ENCODE measurements at places on chromosomes 13 and 19.

- no peak for DNase-seq
Observed at GRCh38 chr13:22062478-22063205, 391.8 kb downstream of the FGF9 start.

DNA sequence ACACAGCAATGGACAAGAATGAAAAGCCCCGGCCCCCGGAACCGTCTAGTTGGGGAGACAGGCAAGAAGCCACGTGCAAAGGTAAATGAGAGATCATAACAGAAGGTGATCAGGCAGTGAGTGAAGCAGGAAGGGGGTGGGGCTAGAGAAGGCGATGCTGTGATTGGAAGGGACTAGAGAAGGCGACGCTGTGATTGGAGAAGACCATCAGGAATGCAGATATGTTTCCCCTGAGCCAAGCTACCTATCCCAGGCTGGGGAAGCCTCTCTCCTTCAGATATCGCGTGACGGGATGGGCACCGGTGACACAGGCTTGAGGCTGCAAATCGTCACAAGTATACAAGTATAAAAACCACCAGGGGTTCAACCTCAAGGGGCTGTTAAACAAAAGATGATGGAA is 21.8 kb downstream of the DCAF15 start:
- no peak for DNase-seq

DNA sequence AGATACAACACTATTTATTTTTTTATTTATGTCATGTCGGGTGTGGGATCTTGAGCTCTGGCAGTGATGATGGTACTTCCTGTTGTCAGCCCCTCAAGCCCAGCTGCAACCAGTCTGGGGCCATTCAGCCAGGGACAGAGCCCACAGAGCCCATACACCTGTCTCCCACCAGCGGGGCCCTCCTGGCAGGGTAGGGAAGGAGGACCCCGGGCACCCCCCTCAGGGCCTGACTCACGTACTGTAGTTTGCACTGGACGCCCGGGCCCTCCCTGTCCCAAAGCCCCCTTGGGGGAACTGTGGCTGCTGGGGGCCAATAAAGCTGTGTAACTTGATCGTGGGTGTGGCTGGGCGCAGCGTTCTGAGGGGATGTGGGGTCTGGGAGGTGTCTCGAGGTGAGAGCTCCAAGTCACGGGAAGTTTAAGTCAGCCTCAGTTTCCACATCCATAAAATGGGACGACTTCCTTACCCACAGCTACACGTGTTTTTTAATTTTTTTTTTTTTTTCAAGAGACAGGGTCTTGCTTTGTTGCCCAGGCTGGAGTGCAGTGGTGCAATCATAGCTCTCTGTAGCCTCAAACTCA is 9.5 kb downstream of the ATG4D start:
- no peak for DNase-seq

GRCh38 chr19:6020166-6020882 is 42.4 kb upstream of the RANBP3 start:
- no peak for DNase-seq

- no peak for DNase-seq
Observed at GRCh38 chr13:78420814-78421213, 182.5 kb downstream of the POU4F1 start.

DNA sequence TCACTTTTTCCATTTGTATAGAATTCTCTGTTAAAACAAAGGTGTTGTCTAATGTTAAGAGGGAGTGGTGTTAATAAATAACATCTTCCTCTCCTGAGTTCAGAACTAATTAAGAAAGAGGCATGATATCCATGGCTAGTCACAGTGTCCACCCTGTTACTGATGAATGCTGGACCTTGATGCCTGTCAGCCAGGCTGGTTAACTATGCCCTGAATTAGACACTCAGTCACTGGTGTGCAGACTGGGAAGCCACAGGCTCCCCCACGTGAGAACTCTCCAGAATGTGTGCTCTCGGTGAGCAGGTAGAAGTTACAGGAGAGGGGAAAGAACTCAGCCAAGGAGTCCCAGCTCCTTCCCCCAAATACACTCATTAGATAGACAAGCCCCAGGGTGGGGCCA is 56.1 kb upstream of the RNF113B start:
- no peak for DNase-seq

- no peak for DNase-seq
Observed at GRCh38 chr19:49565261-49565660, 15.1 kb downstream of the NOSIP start.

- no peak for DNase-seq
Observed at GRCh38 chr19:7534531-7535046, 928 bp upstream of the PNPLA6 start.

GRCh38 chr19:45640849-45641273 is 1.7 kb upstream of the EML2 start:
- DNase-seq: peak; percentile 14

DNA sequence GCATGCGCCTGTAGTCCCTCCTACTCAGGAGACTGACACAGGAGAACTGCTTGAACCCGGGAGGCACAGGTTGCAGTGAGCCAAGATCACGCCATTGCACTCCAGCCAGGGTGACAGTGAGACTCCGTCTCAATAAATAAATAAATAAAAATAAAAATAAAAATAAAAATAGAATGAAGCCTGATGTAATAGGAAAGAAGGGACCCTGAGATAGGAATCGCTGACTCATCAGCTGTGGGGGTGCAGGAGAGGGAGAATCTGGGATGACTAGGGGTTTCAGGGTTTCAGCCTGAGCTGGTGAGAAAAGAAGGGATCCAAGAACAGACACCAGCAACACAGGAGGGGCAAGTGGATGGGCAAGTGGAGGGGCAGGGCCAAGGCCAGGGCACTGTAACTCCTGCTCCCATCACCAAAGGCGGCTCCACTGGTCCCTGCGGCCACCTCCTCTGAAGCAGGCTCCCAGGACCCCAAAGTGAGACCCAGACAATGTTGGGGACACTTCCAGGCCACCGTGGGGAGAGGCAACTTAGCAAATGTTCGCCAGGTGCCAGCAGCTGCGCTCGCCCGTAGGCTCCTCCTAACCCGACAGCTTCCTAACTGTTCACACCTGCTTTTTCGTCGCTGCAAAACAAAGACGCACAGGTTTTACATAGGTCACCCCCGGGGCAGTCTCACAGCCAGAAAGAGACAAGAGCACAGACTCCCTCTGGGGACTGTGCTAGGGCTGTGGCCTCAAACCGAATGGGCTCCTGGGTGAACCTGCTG is 1.2 kb downstream of the HAUS8 start:
- no peak for DNase-seq

DNA sequence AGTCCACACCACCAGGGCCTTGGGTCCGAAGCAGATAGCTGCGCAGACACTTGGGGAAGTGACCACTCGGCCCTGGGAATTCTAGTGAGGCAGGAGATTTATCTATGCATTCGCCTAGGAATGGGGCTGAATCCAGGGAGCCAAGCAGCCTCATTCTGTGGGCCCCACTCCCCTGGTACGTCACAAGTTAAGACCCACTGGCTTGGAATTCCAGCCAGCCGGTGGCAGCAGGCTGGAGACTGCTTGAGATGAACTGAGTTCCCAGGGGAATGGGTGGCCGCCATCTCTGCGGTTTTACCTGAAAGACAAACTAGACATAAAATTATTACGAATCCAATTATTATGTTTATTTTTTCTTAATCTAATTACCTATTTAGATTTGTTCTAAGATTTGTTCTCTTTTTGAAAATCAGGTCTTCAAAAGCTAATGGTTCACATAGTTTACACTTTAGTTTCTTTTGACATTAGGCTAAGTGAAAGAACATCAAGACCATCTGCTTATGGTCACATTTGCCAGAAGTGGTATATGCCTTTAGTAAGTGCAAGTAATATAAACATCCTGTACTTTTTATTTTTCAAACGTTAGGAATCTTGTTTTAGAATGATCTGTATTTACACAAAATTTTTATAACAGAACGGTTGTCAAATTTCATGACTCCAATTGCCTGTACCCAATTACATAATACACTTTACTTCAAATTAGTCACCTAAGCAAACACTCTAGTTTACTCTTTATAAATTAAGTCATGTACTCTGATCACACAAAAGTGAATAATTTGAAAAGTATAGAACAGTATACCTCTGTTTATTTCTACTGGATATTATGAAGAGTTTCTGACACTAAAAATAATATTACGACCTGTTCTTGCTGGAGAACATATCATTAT is 74.4 kb downstream of the SLITRK6 start:
- DNase-seq: no peak

- no peak for DNase-seq
Observed at GRCh38 chr13:30147015-30147414, 160.3 kb downstream of the KATNAL1 start.

- DNase-seq: no peak
Observed at GRCh38 chr13:36133950-36134626, 2.9 kb upstream of the DCLK1 start.

DNA sequence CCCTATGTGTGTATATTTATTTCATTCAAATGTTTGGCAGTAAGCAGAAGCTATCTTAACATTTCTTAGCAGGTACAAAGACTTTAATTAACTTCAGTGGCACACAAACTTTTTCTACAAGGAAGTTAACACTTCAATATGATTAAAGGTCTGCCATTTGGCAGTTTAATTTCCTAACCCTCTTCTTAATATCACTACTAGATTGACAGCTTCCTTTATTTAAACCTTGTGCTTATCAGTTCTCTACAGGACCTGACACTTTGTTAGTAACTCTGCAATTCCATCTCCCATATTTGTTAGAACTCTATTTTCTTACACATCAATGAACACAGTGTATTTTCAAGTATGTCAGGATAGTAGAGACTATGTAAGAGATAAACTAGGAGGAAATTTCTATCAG is 152.4 kb upstream of the ATXN8OS start:
- no peak for DNase-seq

- DNase-seq: no peak
Observed at GRCh38 chr13:32588736-32589135, 2.5 kb downstream of the PDS5B start.

GRCh38 chr19:16272945-16273344 is 51.7 kb upstream of the KLF2 start:
- DNase-seq: no peak

- no peak for DNase-seq
Observed at GRCh38 chr19:19578252-19578651, 40.2 kb downstream of the CILP2 start.

- no peak for DNase-seq
Observed at GRCh38 chr13:36717966-36718545, 44.2 kb downstream of the SERTM1 start.

GRCh38 chr13:48783181-48783630 is 129.5 kb downstream of the CYSLTR2 start:
- DNase-seq: no peak

DNA sequence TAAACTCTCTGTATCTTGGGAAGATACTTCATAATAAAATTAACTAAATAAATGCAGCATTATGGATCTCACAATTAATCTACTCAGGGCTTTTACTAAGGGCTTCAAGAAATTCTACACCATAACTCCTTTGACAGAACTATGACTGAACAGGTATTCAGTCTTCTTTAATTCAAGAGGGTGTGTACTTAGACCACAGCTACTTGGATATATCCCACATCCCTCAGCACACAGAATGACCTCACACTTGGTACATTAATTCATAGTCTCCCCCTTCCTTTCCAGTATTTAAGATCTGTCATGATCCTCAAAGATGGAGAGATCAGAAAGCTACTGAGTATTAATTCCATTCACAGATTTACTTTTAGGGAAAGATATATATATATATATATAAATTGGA is 11.6 kb downstream of the DIAPH3 start:
- no peak for DNase-seq

DNA sequence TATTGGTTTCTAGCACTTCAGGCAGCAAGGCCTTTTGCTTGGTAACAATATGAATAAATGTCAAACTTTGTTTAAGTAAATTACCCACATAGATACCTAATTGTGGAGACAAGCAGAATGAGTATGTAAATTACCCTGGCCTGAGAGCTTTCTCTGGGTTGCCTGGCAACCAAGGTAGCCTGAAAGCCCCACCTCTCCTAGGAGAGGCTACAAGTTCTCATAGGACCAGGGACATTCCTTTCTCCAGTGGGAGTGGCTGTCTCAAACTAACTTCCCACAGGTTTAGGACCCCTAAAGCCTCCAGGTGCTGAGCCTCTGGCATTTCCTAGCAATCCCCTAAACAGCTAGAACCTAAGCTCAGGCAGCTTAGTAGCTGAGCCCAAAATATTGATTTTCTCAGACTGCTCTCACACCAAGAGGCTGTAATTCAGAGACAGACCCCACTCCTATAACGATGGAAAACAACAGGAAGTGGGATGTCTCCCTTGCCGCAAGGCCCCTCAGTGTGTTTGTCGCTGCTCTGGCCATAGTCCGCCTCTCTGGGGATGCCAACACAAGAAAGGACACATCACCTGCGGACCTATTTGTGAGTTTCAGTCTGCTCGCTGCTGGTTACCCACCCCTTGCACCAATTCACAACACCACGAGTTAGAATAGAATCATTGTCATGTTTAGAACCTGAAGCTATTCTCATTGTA is 207.3 kb downstream of the DLEU7 start:
- DNase-seq: no peak

DNA sequence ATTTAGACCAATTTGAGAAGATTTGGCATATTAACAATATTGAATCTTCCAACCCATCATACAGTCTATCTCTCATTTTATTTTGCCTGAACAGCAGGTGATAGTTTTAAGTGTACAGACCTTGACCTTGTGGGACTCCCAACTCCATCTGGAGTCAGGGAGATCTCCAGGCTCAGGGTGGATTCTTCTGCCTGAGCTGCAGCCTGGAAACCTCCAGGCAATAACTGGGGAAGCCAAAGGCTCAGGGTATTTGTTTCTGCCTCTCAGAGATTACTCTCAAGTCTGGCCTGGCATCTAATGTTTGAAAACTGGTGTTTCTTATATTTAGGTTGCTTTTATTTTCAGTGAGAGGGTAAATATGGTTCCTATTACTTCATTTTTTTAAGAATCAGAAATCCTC is 102.1 kb upstream of the C1QTNF9B start:
- no peak for DNase-seq

DNA sequence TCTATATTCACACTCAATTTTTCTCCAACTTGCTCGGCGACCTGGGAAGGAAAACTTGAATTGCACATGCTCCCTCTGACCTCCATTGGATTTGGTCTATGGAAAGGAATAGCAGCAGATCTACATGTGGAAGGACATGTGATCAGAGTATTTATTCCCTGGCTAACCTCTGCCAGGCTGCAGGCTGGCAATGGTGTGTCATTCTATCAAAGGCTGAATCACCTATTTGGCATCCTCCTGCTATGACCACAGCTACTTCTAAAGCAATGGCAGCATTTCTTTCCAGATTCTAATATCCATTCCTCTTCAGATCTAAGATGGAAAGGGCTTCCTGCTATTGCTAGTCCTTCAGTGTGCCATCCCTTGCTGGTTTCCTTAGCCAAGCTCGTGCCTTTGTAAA is 144.3 kb upstream of the FREM2 start:
- DNase-seq: no peak

- DNase-seq: no peak
Observed at GRCh38 chr19:4057931-4058692, 8.6 kb downstream of the ZBTB7A start.

Data from stimulated activated CD4-positive, alpha-beta T cell treated with anti-CD3 and anti-CD28 coated beads, Interleukin-1b, Interleukin-23, amount 100 ng/mL, for 4 hours (primary cell).